Pancreas (tissue), 10 donors: ENCODE measurements at places on chromosomes 1 and 21. TPM values are rescaled to one million over a fixed set of nuclear protein-coding genes. Genes with fewer than 3 reads are reported as not detected.

The TMEM61 gene
- total RNA-seq = 1.5 TPM

DNA sequence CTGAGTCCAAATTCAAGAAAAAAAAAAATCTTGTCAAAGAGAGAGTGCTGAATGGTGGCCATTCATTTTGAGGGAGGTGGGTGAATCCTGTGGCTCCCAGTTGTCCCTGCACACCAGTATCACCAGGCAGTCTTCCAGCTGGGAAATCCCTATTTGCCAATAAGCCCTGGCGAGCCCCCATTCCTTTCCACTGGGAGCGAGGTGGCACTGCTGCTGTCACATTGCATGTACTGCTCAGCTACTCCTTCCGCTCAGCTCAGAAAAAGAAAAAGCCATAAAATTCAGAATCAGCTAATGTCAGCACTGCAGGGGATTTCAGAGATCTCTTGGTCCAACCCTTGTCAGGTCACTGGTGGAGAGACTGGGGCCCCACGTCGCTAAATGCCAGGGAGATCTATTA lies 298.5 kb downstream of the OMA1 start:
- DNase-seq = no peak

- no peak for DNase-seq
These were observed 186.9 kb downstream of the MATN1 start for GRCh38 chr1:30536530-30536929.

DNA sequence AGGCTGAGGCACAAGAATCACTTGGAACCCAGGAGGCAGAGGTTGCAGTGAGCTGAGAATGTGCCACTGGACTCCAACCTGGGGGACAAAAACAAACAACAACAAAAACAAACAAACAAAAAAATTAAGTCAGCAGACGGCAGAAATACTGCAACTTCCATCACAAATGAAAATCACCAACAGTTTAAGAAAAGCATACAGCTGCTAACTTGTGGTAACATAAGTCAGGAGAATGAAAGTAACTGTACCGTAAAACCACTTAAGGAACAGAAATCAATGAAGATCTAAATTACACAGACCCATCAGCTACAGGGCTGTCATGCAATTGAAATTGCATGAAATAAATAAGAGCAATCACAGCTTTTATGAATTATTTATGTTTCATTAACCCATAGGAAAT lies 25.0 kb downstream of the MCOLN2 start:
- no peak for DNase-seq

The MYCBP gene
- total RNA-seq = 10.5 TPM

The BNIPL gene
- 0.12 TPM for total RNA-seq

DNA sequence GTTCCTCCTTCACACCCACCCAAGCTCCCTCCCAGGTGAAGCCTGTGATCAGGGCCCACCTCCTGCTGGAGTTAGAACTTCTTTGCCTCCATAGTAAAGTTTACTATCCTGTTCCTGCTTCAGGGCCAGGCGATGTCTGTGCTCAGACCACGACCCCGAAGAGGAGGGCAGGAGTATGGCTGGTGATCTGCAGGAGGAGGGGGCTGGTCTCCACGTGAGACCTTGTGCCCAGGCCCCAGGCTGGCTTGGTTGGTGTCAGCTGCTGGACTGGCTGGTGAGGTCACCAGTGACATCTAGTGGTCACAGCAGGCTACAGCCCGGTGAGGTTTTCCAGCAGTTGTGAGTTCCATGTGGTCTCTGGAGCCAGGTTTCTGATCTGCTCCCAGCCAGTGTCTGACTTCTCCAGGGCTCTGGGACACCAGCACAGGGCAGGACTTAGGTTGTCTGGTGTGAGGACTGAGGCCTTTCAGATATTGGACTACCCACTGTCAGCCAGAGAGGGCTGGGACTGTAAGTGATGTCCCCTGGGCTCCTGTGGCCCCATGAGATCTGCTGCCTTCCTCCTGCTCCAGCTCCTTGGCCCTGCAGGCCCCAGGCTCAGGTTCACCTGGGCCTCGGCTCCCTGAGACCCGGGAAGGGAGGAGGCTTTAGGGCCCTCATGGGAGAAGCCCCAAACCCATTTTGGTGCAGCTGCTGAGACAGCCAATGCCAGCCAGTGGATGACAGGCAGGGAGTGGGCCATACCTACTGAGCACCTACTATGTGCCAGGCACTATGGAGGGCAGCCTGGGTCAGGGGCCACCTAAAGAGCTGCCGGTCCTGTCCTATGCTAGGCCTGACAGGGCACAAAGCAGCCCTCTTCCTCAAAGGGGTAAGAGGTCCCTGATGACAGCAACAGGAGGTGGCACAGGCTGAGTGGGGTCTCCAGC lies 6.0 kb upstream of the UBL4B start:
- peak; percentile 84 for DNase-seq

- DNase-seq = no peak
These were observed 128.2 kb downstream of the LBR start for GRCh38 chr1:225299624-225300023.

- DNase-seq = no peak
These were observed 199.1 kb upstream of the KCND3 start for GRCh38 chr1:112188611-112189010.

- no peak for DNase-seq
These were observed 82.6 kb downstream of the IARS2 start for GRCh38 chr1:220176540-220176939.

DNA sequence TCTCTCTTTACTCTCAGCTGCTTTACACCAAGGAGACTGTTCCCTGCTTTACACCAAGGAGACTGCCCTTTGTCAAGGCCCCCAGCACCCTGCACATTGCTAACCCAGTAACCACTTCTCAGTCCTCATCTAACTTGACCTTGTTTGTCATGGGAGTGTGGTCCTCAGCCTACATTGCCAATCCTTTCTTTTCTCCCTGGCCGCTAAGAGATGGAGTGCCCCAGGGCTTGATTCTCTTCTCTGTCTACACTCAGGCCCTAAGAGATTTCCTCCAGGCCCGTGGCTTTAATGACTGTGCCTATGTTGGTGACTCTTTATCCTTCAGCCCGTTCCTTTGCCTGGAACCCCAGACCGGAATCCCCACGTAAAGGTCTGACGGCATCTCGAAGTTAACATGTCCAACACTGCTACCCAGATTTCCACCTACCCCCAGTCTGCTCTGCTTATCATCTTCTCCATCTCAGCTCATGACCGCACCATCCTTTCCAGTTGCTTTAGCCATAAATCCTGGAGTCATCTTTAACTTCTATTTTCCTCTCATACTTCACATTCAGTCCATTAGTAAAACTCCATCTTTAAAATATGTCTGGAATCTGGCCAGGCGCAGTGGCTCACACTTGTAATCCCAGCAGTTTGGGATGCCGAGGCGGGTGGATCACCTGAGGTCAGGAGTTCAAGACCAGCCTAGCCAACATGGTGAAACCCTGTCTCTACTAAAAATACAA lies 9.5 kb upstream of the SEMA4A start:
- no peak for DNase-seq

DNA sequence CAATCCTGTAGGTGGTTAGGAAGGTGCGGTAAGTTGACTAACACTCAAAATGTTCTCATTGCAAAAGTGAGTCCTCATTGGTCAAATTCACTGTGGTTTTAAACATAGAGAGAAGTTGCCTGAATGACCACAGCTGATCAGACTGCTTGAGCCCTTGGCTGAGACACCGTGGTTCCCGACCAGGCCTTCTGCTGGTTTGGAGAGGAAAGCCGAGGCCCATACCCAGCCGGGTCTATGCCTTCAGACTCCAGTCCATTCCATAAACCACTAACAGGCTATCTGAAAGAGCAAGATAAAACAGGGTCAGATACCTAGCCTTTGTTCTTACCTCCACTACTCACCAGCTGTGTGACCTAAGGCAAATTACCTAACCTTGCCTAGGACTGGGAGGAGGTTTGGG lies 133.9 kb downstream of the LMX1A start:
- no peak for DNase-seq

The RNF207 gene
- total RNA-seq = 13.1 TPM

The ALG14 gene
- 6.2 TPM for total RNA-seq

DNA sequence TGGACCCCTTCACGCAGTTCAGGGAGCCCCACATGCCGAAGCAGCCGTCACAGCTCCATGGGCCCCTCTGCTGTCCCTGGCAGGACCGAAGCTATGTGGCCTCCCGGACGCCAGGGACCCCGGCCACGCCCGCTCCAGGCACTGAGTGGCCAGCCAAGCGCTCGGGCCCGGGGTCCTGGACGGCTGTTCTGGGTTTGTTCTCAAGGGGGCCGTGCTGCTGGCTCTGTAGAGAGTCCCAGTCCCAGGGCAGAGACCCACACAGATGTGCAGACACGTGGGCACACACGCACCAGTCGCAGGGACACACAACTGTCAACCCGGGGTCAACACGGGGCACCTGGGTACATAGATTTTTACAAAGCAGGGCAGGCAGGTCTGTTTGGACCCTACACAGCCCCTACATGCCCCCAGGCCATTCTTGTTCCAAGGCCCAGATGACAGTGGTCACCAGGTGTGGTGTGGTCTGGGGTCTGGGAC lies 6.7 kb downstream of the B3GALT6 start:
- DNase-seq = no peak

- no peak for DNase-seq
These were observed 5.4 kb upstream of the NUAK2 start for GRCh38 chr1:205326812-205327466.

DNA sequence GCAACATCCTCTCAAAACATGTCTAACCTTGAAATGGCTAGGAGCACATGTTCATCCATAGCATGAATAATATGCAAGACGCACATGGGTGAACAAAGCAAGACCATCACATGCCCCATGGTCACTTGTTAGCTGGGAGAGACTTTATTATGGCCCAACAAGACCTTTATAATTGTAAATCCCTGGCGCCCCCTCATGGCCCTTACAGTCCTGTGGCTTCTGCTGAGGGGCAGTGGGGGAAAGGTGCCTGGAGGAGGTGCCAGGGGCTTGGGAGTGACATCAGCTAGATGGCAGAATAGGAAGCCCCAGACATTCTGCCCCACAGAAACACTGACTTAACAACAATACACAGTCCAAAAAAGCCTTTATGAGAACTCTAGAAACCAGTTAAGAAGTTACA lies 51.7 kb downstream of the CSMD2 start:
- DNase-seq = no peak

DNA sequence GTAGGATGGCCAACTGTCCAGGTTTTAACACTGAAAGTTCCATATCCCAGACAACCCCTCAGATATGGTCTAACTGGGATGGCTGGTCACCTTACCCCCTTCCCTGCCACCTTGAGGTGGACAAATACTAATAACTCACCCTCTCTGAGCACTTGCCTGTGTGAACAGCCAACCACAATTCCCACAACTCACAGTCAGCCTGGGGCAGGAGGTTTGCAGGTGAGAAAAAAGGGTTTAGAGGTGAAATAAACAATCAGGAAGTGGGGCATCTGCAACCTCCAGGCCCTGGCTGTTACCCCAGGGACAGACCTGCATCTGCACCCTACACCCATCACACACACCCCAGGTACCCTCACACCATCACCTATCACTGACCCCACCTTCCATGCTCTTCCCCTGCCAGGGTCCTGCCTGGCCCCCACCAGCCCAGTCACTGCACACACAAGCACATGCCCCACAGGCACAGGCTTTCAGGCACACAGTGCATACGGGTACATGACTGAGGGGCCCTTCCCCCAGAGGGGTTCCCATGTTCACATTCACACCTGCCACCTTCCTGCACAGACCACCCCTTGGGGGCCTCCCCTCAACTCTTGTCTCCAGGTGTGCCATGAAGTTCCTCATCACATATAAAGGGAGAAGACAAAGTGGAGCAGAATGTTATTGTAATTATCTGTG lies 679.5 kb downstream of the MATN1 start:
- no peak for DNase-seq

GRCh38 chr1:162137179-162137960 lies 67.9 kb downstream of the NOS1AP start:
- no peak for DNase-seq

DNA sequence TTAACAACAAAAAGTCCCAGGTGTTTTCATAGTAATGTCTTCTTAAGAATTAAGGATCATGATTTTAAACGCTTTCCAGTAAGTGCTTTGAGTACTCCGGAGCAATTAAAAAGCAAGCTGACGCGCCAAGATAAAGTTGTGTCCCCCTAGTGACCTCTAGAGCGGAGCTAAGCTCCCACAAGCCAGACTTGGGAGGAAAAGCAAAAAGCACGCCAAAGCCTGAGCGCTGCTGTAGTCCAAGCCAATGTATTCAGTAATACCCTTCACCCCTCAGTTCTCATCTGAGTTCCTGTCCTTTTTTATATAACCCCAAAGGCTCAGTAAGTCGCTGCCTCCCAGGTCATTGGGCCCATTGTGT lies 3.5 kb upstream of the SLC44A5 start:
- no peak for DNase-seq

DNA sequence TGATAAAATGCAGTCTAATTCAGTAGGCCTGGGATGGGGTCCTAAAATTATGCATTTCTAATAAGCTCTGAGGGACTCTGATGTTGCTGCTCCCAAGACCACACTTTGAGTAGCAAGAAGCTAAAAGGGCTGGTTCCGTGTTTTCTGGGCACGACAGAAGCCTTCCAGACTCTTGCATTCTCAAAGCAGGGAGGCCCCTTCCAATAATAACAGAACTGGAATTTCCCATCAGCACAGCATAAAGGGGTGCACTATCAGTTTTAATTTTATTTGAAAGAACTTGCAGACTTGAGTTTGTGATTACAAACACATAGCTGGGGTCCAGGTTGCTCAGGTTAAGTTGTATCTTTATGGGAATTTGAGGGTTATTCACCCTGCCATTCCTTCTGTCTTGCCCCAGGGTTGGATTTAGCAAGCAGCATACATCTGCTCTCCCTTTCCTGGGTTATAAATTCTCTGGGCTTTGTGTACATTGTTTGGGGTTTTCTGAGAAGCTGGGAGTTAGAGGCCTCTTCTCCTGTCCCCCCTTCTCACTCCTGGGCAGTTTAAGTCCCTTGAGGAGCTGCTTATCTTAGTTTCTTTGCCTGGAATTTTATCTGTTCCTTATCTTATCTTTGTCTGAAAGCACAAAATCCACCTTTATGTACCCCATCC lies 94.2 kb upstream of the SLC2A1 start:
- no peak for DNase-seq

The SV2A gene
- total RNA-seq = 0.32 TPM

The VAV3 gene
- 16.7 TPM for total RNA-seq

The CD53 gene
- 34.2 TPM for total RNA-seq
